Stimulated activated CD4-positive, alpha-beta T cell treated with anti-CD3 and anti-CD28 coated beads, Interleukin-1b, Interleukin-23, amount 100 ng/mL, for 4 hours (primary cell): ENCODE measurements at places on chromosomes 13 and 19.

- DNase-seq: no peak
Observed at GRCh38 chr13:40878321-40878720, 88.9 kb downstream of the SLC25A15 start.

DNA sequence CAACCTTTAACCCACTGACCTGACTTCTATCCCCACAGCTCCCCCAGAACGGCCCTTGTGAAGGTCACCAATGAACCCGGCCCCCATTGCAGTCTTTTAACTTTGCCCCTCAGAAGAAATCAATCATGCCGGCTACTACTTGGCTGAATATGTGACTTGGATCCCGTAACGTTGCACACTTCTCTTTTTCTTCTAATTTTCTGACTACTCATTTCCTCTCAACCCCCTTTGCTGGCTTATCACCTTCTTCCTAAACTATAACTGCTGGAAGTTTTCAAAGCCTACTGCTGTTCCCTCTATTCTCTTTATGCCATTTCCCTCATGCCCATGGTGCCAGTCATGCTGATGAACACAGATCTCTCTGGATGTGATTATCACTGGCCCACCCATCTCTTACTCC, 367.6 kb downstream of the DNAJC15 start:
- no peak for DNase-seq

DNA sequence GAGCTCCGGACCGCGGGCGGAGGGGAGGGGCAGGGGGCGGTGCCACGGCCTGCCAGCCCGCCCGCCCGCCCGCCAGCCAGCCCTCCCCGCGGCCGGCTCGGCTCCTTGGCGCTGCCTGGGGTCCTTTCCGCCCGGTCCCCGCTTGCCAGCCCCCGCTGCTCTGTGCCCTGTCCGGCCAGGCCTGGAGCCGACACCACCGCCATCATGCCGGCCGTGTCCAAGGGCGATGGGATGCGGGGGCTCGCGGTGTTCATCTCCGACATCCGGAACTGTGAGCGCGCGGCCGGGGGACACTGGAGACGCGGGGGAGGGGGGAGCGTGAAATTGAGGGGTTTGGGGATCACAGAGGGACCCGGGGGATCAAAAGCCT, at the start of gene AP2A1:
AP2A1 (plus strand) TSS at position 72 of the 370 bp plus-strand sequence; CDS start at position 205, 133 bp downstream.
- DNase-seq: no peak

- no peak for DNase-seq
Observed at GRCh38 chr13:75702476-75702875, 66.3 kb downstream of the LMO7 start.

DNA sequence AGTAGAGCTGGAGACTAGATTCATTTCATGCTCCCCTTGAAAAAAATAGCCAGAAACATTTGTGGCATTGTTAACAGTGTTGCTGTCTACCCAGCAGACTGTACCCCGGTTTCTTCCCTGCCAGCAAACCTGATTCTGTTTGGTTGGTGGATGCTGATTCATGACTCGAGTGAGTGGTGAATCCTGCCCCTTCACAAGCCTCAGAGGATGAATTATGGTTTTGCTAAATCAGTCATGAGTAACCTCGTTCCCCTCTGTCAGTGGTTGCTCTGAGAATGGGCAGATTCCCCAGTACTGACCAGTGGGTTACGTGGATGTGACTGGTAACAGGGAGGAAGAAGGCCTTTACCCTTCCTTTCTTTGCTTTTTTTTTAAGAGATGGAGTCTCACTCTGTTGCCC, 10.1 kb downstream of the NLRP12 start:
- DNase-seq: no peak

DNA sequence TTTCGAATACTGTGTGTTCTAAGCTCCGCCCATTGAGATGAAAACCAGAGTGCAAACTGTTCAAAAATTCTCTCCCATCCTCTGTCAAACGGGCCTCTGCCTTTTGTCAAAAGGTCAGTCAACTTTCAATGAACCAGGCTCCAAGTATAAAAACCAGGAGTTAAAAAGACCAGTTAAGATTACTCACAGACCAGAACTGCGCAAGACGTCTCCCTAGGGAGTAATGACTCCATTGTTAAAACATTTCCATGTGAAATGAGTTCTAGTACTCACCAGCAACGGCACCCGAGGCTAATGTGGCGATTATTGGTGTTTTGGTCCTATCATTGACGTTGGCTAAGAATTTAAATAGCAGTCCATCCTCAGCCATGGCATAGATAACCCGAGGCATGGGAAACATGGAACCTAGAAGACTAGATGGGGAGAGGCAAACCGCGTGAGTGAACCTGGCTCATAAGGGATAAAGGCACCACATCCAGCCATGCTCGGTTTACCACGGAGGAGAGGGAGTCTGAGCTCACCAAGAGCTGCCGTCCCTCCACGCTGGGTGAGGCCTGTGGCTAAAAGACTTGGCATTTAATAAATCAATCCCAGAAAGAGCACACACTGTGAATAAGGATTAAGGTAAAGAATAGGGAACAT, 73.3 kb downstream of the SLC7A1 start:
- DNase-seq: no peak

DNA sequence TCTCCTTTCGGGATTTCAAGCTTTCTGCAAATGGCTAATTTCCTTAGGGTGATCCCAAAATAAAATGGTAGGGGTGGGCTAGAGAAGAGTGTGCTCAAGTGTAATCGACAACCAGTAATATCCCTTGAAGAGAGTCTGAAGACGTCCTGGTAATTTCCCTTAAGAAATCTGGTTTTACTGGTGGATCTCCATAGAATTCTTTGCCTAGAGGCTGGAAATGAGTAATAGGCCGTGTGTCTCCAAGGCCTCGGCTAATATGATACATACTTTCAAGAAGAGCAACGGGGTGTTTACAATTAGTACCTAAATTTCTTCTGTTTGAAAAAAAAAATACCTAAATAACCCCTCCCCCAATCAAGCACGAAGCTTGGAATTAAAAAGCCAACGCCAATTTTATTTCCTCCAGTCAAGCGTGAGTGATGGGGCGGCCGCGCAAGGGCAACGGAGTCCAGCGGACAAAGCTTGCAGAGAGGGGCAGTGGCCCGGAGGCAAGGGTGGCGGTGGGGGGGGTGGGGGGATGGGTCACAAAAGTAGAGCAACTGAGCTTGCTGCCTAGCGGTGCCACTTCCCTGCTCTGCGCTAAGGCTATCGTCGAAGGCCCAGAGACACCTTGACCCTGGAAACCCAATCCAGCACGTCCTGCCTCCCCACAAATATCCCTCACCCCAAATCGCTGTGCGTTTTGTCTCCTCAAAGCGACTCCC, 7.8 kb downstream of the SOX21 start:
- DNase-seq: no peak

GRCh38 chr19:23795462-23795861, 36.8 kb upstream of the ZNF681 start:
- DNase-seq: no peak

- DNase-seq: no peak
Observed at GRCh38 chr19:55692681-55693081, 17.7 kb downstream of the EPN1 start.

DNA sequence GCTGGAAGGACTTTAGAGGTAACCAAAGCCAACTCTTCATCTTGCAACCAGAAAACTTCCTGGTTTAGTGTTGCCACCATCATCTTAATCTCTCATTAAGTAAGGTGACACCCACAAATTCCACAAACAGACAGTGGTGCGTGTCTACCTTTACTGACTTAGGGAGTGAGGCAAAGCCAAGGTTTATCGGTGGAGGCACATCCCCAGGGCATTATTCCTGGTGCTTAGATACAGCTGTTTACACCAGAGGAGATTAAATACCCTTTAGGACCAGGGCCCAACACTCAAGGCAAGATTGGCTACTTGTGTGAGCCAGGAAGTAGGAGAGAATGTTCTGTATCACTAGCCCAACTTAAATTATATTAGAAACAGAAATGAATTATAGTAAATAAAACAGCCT, 9.5 kb downstream of the STOML3 start:
- no peak for DNase-seq

DNA sequence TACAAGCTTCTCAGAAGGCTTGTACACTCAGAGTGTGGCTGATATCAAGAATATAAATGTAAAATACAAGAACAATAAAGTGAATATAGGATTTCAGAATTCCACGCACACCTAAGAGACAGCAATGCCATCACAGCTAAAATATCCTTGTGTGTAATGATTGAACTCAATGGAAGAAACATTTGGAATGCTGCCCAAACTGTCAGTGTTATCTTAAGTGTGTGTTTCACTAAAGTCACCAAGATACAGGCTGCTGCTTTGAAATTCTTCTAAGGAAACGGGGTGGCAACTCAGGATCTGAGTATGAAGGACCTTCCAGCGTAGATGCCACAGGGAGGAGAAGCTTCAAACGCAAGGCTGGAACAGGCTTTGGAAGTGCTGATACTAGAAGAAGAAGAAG, 86.8 kb downstream of the SGCG start:
- DNase-seq: no peak

DNA sequence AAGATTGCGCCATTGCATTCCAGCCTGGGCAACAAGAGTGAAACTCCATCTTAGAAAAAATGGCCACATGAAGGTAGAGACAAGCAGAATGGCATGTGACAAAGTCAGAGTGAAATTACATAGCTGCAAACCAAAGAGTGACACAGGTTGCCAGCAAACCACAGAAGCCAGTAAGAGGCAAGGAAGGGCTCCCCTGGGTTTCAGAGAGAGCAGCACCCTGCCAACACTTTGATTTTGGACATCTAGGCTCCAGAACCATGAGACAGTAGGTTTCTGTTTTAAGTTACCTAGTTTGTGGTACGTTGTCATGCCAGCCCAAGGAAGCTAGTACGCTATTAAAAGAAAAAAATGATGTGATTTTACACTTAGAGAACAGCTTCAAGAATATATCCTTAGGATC, 1.9 kb downstream of the NLRP4 start:
- DNase-seq: no peak

DNA sequence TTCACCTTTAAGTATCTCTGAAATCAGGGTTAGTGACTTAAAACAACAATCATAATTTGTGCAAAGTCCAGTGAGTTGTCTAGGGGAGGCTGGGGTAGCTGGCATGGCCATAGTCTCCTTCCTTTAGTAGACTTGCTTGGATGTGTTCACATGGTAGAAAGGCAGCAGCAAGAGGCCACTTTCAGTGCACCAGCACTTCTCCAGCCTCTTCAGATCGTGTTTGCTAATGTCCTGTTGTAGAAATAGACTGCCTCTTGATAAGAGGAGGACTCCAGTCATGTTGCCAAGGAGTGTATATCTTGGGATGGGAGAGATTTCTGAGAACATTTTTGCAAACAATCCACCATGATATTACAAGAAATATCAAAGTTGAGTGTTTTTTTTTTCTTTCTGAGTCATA, 22.9 kb downstream of the WDFY2 start:
- no peak for DNase-seq

GRCh38 chr13:30615866-30616541, 1.7 kb upstream of the USPL1 start:
- no peak for DNase-seq

GRCh38 chr13:113632706-113633484, 25.1 kb downstream of the ATP4B start:
- no peak for DNase-seq

GRCh38 chr19:13366529-13367143, 139.6 kb downstream of the CACNA1A start:
- DNase-seq: no peak

- DNase-seq: no peak
Observed at GRCh38 chr19:46981286-46981945, 38.2 kb upstream of the NPAS1 start.

DNA sequence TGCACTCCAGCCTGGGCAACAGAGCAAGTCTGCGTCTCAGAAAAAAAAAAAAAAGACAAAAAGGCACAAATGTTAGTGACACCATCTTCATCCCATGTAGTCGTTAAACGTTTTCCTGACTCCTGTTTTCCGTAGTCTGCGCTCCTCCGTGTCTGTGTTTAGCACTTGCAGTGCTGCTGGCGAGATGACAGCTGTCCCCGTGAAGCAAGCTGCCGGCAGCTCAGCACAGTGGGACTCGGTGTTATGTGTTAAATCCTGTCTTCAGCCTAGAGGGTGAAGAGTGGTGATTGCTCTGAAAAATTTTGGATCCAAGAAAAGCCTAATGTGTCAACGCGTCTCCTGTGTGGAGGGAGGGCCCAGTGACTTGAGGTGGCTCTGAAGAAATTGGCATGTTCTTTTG, 18.4 kb downstream of the UBXN6 start:
- no peak for DNase-seq

DNA sequence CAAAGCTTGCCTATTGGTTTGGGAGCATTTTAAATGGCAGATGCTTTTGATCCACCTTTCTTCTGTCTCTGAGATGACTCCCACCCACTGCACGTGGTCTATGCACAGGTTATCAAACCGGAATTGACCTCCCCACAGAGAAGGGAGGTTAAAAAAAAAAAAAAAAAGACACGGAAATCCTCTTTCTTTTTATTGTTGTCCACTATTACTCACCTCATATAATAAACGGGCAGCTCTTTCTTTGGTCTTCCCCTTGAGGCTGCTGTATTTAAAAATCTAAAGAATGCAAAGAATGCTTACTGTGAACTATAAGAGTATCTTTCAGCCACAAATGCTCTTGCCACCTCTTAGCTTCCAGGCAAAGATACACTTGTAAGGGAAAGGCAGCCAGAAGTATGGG, 329.7 kb downstream of the NDFIP2 start:
- no peak for DNase-seq

DNA sequence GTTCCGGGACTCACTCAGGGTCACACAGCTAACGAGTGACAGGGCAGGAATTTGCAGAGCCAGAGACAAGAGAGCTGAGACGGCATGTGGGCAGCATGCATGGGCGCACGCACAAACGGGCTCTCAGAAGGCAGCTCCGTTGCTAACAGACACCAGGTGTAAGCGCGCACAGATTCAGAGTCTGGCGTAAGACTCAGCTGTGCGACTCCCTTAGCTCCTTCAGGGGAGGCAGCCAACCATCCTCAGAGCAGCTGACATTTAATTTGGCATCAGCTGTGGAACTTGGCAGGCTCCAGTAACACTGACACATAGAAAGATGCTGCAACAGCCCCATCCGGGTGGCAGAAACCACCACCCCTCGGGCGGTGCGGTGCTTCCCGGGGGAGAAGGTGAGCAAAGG, 7.5 kb upstream of the TM6SF2 start:
- no peak for DNase-seq

DNA sequence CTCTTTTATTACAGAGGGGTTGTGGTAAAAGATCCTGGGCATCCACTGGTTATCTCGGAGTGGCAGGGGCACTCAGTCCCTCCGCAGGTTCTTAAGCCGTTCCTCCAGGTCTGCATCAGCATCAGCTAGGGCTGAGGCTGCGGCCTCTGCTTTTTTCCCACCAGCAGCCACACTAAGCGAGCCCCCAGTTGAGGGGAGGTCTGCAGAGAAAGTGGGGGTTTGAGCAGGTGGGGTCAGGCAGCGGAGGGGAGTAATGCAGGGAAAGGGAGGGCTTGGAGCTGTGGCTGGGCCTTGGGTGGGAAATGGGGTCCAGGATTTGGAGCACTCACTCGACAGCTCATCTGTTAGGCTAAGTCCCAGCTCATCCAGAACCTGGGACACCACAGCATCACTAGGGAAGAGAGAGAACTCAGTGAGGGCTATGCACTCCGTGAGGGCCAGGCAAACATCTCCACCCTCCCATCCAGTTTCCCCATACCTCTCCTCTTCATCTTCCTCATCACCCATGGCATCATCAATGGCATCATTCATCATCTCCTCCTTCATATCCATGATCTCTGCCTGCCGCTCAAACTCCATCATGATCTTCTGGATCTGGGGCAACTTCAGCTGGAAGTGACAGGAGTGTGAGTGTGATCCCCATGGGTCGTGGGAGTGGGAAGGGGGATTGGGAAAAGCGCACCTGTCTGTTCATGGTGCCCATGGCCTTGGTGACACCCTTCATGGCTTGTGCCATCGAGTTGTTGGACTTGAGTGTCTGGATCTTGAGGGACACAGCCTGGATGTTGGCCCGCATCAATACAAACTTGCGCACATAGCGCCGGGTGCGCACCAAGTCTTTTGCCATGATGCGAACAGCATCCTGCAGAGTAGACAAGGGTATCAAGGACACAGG, 3.1 kb downstream of the CHMP2A start:
- DNase-seq: no peak
